Endothelial cell of umbilical vein (primary cell): ENCODE measurements at places on chromosomes 13 and 19.

DNA sequence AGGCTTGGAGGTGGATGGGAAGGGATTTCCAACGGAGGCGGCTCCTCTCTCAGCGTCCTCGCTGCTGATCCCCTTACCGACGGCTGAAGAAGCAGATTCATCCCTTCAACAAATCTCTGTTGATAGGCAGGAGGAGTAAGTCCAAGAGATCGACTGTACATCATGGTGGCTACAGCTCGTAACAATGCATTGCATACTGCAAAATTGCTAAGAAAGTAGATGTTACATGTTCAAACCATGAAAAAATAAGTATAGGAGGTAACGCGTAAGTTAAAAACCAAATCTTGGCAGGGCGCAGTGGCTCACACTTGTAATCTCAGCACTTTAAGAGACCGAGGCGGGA is 468 bp upstream of the SLC39A3 start:
- DNase-seq, result no peak

DNA sequence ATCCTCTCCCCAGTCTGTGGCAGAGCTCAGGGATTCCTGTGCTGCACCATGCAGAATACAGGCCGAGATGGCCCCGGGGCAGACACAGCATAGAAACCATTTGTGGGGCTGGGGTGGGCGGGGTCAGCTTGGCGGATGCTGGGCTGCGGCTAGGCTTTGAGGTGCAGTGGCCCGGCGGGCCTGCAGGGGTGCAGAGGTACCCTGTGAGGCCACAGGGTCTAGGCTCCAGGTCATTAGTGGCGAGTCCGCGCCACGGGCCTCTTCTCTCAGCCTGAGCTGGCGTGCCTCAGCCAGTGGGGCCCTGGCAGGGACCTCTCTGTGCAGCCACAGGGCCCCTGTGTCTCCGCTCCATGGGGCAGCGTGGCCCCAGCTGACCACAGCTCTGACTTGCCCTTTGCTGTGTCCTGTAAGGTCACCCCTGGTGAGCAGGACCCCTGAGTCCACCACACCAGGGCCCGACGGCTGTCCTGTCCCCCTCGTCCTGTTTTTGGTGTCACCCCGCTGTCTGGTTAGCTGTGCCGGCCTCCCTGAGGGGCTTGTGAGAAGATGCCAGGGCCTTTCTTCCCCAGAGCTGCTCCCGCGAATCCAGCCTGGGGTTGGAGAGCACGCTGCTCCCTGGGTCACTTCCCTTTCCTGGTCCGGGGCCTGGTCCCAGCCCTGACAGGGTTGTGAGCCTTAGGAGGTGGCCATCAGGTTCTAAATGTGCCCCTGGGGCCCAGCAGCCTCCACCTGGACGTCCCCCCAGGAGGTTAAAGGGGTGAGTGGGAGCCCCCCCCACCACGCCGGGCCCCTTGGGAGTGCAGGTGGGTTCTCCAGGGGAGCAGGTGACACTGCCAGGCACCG is 12.1 kb downstream of the KDM4B start:
- no peak for DNase-seq

DNA sequence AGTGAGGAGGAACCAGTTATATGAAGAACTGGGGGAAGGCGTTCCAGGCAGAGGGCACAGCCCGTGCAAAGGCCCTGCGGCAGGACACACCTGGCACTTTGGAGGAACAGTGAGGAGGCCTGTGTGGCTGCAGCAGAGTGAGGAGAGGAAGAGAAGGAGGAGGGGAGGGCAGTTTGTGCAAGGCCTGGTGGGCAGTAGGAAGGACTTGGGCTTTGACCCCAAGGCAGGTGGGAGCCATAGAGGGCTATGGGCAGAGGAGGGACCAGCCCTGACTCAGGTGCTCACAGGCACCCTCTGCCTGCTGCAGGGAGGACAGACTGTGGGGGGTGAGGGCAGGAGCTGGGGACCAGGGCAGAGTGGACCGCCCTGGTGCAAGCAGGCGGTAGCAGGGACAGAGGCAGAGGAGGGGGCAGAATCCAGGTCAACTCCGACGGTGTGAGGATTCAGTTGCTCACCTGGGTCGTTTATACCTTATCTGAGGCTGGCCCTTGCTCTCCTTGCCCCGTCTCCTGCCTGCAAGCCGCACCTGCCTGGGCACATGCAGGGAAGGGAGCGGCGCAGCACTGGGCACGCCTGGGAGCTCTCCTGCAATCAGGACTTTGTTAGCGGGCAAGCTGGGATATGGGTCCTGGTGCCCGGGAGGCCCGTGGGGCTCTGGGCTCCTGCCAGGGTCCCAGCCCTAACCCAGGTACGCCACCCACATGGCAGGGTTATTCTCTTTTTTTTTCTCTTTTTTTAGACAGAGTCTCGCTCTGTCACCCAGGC is 34.8 kb downstream of the NFIC start:
- DNase-seq, result no peak

DNA sequence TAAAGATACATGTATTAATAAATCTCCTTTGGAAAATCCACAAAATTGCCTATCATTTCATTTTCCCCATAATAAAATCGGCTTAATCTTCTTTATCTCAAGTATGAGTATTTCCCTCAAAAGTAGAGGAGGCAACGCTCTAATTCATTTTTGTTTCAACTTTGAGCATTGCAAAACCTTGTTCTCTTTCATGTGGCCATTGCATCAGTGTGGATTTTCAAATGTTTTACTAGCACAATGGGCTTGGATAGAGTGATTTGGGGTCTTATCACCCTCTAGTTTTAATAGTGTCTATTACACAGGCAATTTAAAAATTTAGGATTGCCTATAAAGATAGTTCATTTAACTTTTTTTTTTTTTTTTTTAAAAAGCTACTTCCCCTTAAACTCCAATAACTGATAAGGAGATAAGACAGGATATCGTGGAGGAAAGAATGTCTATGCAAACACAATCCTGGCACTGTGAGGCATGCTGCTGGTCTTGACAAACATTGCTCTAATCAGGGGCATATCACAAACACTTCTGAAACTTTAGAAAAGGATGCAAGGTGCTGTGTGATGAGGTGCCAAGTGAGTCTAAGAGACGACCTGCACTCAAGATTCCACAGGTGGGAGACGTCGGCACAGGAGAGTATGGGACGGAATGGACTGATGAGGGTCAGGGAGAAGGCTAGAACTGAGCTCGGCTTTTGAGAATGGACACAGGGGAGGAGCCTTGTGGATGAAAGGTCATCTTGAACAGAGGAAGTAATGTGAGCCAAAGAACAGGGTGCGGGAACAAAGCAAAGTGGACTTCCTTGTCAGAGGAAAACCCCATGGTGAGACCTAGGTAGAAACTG is 199.7 kb downstream of the IRS2 start:
- no peak for DNase-seq

DNA sequence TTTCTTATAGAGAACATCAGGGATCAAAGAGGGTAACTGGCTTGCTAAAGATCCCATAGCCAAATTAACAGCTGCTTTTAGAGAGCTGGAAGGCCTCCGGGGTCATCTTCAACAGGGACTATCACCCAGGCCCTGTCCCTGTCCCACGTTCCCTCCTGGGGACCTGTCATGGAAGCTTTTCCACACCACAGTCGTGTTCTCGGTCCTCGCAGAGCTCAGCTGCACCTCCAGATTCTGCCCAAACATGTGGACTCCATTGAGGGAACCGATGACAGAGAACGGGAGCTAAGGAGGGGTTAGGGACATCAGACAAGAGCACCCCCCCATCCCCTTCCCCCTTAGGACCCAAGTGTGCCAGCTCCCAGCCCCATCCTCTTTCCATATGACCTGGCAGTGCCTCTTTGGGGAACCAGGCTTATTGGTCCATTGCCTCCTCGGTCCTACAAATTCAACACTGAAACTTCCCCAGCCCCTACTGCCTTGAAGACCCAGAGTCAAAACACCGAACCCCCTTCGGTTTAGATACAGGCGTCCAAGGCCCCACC is 568 bp downstream of the FUZ start:
- no peak for DNase-seq

DNA sequence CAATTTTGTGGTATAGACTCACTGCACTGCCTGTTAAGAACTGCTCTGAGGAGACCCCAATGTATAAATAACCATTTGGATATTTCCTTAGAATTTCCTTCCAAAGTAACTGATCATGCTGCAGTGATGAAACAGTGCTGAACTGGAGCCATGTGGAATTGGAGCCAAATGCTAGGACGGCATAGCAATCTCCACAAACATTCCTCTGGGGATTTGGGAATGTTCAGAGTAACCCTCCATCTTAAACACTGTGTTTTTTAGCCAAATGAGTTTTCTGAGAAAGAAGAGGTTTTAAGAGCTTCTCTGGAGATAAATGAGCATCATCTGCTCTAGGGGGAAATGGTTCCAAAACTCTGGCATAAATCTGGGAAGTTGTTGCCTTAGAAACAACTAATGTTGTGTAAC is 98.2 kb downstream of the OLFM4 start:
- no peak for DNase-seq

DNA sequence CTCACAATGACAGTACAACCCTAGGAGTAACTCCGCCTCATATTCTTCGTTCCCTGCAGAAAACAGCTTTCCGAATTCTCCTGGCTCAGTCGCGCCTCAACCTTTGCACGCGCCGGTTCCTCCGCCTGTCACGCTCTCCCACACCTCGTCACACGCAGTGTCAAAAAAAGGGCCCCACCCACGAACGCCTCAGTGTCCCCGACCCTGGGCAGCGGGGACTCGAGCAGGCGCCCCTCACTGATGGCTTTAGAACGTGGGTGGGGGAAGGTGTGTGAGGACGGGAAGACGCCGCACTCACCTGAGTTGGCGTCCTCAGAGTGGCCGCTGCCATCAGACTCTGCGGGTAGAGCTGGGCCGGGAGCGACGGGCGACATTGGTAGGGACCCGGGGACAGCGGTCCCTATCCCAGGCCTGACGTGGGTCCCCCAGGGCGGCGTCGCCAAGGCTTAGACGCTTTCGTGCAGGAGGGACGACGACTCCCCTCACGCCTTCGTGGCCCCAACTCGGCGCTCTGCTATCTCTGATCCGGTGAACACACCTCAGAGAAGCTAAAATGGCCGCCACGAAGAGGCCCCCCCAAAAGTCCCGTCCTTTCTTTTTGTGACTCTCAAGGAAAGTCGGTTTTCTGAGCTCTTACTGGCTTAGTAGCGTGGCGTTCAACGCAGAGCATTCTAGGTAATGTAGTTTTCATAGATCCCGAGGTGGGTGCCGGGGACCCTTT is at the start of gene ZNF154:
Gene ZNF154 (minus strand): TSS at position 564 of the 721 bp plus-strand sequence. CDS start 233 bp downstream, at position 331.
- peak; percentile 36 for DNase-seq

- DNase-seq, result no peak
Measured at GRCh38 chr13:64546371-64546770, 2683.8 kb downstream of the PCDH9 start.

GRCh38 chr19:4538601-4538954 is 1.3 kb downstream of the LRG1 start:
- DNase-seq, result no peak

DNA sequence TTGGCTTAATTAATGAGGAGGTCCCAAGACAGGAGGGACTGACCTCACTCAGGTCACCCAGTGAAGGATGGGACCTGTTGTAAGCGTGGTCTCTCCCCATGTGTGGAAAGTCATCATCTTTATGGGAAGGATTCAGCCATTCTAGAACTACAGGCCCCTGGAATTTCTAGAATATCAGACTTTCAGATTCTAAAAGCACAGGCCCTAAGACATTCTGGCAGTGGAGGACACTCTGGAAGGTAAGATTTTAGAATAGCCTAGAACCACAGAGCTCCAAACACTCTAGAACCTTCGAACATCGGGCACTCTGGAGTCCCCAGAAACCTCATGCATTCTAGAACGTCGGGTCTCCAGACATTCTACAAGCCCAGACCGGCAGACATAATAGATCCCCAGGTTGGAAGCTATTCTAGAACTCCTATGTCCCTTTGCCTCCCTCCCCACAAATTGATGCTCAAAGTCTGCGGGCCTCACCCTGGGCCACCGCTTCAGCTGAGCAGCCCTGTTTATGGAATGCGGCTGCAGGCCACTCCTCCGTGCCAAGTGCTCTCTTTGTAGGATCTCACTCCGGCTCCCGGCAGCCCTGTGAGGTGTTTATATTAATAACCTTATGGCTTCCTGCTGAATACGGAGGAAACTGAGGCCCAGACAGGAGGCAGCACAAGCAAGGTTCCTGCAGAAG is 1.9 kb upstream of the KLK15 start:
- no peak for DNase-seq

- no peak for DNase-seq
Measured at GRCh38 chr13:35499196-35499662, 22.7 kb upstream of the MAB21L1 start.

- DNase-seq, result no peak
Measured at GRCh38 chr13:35086667-35087066, 144.6 kb downstream of the NBEA start.

- DNase-seq, result no peak
Measured at GRCh38 chr13:46486270-46486669, 66.7 kb upstream of the LRCH1 start.

- peak; percentile 13 for DNase-seq
Measured at GRCh38 chr13:75762955-75763354, 126.8 kb downstream of the LMO7 start.

DNA sequence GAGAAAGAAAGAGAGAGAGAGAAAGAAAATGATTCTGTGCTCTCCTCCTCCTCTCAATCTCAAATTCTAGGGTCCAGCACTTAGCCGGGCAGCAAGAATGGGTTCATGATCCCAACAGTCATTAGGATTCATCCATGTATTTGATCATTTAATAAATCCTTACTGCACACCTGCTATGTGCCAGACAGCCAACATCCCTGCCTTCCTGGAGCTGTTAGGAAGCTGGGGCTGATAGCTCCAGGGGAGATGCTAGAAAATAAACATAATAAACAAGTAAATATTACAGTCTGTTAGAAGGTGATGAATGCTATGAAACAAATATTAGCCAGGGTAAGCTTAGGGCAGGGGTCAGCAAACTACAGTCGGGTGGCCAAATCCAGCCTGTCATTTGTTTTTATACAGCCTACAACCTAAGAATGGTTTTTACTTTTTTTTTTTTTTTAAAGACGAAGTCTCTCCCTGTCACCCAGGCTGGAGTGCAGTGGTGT is 9.9 kb upstream of the ACP7 start:
- DNase-seq, result no peak

DNA sequence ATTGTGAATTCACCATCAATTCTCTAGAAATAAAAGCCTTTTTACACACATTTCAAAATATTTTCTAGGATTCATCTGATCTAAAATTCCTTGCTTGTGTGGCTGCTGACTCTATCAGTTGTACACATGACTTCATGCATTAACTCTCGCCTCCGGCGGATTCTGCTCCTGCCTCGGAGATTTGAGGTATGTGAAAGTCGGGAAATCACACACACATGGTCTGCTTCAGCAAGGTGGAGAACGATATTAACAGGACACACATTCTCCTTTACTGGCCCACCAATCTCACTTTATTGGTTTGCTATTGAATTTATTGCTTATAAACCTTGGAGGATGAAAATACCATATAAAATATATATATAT is 855.7 kb downstream of the SLITRK5 start:
- DNase-seq, result no peak

- peak; percentile 93 for DNase-seq
Measured at GRCh38 chr13:28355822-28356371, 139.0 kb downstream of the FLT1 start.
